ENCODE measurements at places on chromosomes 2 and 18.

DNA sequence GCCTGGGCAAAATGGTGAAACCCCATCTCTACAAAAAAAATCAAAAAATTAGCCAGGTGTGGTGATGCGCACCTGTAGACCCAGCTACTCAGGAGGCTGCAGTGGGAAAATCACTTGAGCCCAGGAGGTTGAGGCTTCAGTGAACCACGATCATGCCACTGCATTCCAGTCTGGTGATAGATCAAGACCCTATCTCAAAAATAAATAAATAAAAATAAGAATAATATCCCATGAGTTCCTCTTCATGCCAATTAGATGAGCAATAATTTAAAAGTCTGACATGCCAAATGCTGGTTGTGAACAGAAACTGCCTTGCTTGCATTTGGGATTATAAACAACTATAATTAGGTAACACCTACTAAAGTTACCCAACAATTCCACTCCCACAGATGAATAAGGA, 22.1 kb upstream of the ANKRD44 start:
- no peak for DNase-seq

DNA sequence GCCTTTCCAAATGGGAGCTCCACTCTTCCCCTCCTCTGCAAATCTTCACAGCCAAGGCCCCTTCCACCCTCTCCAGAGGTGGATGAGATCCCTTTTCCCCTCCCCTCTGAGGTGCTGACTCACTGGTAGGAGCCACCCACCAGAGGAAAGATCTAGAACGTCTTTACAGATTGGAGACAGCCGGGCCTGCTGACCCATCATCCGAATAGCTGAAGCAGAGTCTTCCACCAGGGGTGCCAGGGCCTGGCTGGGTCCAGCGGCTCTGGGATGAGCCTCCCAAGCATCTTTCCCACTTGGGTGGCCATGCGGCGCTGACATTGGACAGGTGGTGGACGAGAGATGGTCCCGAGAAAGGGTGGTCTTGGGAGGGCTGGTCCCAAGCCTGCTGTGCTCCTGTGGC, 9.0 kb downstream of the ERFE start:
- DNase-seq, result peak; percentile 45

DNA sequence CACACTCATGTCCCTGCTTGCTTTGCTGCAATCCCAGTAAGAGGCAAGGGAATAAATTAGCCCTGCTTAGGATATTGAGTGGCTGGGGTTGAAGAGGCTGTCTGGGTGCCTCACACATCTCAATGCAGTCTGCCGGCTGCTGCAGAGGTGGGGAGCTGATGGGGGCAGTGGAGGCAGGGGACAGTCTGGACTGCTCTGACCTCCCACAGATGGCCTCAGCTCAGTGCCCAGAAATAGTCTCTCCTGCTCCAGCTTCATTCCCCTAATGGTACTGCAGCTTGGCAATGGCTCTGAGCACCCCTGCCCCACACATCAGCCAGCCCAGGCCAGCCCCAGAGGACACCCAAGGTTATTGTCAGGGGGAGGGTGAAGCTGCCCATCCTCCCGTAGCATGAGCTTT, 21.5 kb upstream of the TNS1 start:
- DNase-seq, result no peak

DNA sequence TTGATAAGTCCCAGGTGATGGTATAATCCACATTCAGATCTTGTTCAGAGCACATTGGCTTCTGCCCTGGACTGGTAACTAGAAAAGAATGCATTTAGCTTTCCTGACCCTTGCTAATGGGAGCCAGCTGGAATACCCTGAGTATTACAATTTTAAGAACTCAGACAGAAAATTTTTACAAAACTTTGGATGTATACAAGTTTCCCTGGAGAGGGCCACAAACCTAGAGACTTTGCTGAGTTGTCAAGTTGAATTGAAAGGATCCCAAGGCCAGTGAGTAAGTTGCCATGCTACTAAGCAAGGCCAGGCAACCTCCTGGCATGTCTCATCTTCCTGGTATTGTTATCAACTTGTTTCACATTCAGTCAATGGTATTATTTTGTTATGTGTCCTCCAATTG, 20.0 kb upstream of the NABP1 start:
- peak; percentile 58 for DNase-seq

DNA sequence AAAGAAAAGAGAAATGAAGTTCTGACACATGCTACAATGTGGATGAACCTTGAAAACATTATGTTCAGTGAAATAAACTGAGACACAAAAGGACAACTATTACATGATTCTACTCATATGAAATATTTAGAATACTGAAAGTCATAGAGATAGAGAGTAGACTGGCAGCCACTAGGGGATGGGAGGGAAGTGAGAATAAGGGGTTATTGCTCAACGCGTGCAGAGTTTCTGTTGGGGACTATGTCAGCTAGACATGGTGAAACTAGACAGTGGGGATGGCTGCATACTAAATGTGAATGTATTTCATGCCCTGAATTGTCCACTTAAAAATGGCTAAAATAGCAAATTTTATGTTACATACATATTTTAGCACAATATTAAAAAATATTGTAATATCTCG, 108.7 kb upstream of the ATL2 start:
- DNase-seq, result no peak

DNA sequence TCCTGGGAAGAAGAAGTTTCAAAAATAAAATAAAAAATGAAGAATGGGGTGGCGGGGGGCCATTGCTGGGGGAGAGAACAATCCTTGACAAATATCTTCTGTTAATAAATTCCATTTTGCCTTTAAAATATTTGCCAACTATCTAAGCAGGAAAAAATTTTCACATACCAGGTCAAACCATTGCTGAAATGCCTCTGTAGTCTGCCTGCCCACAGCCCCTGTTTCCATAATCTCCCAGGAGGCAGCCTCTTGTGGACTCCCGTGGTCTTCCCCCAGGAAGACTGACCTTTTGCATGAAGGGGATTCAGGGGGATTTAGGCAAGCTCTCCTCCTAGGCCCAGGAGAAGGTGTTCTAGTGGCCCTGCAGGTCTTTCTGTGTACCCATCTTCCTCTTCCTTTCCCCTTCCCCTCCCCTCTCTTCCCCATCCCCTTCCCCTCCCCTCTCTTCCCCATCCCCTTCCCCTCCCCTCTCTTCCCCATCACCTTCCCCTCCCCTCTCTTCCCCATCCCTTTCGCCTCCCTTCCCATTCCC, 61.0 kb downstream of the RPL37A start:
- peak; percentile 59 for DNase-seq

- DNase-seq, result no peak
These were observed 145.1 kb upstream of the NYAP2 start for GRCh38 chr2:225254363-225254762.

- DNase-seq, result peak; percentile 88
These were observed 61.8 kb downstream of the CDH2 start for GRCh38 chr18:28115149-28115550.

DNA sequence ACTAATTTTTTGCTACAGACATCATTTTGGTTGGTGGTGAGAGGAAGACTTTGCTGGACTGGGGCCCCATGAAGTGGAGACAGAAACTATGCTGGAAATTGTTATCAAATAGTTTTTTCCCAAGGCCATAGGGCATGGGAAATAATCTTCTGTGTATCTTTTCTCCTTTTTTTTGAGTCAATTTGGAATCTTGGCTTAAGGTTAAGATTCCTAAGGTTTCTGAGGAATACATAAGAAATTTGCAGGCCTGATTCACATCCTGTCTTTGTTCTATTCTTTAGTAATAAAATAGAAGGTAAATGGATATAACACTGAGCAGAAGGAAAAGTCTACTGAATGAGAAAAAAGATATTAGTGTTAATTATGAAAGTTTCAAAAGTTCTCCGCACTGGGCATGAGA, 16.6 kb downstream of the SMC6 start:
- DNase-seq, result peak; percentile 49

DNA sequence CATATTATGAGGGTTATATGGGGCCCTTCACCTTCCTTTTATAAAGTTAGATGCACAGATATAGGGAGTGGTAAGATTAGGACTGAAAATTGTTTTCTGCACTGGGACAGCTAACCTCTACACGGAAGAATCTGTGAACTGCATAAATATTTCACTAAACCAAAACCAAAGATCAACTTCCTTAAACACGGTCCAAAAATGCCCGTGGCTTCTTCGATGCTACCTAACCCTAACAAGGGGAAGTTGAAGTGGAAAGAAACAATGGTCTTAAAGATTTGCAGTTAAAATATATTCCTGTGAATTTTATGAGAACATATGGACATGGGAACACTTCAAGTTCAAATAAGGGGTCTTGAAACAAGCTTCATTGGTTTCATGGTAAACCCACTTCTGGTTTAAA, 33.3 kb upstream of the PAX3 start:
- no peak for DNase-seq

GRCh38 chr18:54140641-54141040, 83.8 kb downstream of the MBD2 start:
- DNase-seq, result peak; percentile 68
